ENCODE measurements at places on chromosomes 11 and 22. TPM values are rescaled to one million over a fixed set of nuclear protein-coding genes. Genes with fewer than 3 reads are reported as not detected.

The CCDC87 gene
- 0.09 TPM for total RNA-seq

The RAB38 gene
- total RNA-seq = 3.1 TPM

GRCh38 chr22:49961005-49961600 is 531 bp downstream of the PIM3 start:
- peak overlapping the region; percentile 93 for H3K4me3 ChIP-seq
- no peaks in the 10 kb centered on the region for H3K27me3 ChIP-seq
- DNase-seq = peak; percentile 69

DNA sequence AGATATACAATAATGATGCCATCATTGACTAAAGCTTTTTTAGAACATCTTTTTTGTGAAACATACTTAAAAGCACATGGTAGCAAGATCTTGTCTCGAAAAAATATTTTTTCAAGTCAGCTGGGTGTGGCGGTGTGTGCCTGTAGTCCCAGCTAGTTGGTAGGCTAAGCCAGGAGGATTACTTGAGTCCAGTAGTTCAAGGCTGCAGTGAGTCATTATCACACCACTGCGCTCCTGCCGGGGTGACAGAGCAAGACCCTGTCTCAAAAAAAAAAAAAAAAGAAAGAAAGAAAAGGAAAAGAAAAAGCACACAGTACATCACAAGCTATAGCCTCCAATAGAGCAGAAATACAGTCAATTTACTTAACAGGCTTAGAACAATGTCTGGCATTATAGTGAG is 37.0 kb downstream of the ENTHD1 start:
- H3K4me1 ChIP-seq = peaks cover 22% of the 10 kb centered on the region
- no peak overlapping the region for H3K4me3 ChIP-seq
- no peak for DNase-seq
- no peaks in the 10 kb centered on the region for H3K36me3 ChIP-seq

DNA sequence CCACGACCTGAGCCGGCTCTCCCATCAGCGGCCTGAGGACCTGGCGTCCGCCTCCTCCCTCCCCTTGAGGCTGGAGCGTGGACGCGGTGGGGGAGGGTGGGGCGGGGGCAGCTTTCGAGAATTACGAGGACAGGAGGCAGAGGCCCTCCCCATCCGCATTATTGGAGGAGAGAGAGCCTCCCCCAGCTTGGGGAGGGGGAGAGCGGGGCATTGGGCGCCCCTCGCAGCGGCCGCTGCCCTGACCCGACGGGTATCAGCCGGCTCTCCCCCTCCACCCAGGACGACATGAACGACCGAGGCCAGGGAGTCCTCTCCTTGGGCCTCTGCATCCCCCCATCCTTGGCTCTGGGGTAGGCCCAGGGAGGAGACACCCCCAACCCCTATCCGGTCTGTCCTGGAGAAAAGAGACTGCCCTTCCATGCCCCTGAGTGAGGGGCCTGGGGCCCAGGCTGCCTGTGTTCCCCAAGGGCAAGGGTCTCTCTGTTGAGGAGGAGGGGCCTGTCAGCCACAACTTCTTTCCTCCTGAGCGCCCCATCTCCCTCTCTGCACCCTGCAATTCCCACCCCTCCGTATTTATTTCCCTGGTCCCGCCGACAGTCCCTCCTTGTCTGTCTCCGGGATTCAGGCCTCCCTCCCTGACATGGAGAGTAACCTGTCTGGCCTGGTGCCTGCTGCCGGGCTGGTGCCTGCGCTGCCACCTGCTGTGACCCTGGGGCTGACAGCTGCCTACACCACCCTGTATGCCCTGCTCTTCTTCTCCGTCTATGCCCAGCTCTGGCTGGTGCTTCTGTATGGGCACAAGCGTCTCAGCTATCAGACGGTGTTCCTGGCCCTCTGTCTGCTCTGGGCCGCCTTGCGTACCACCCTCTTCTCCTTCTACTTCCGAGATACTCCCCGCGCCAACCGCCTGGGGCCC is 495 bp downstream of the GPR137 start:
- H3K27ac ChIP-seq = peak overlapping the region; percentile 56
- peaks cover 9% of the 10 kb centered on the region for H3K27me3 ChIP-seq
- H3K36me3 ChIP-seq = peaks cover 6% of the 10 kb centered on the region
- H3K4me1 ChIP-seq = peaks cover 20% of the 10 kb centered on the region
- peak; percentile 63 for DNase-seq

DNA sequence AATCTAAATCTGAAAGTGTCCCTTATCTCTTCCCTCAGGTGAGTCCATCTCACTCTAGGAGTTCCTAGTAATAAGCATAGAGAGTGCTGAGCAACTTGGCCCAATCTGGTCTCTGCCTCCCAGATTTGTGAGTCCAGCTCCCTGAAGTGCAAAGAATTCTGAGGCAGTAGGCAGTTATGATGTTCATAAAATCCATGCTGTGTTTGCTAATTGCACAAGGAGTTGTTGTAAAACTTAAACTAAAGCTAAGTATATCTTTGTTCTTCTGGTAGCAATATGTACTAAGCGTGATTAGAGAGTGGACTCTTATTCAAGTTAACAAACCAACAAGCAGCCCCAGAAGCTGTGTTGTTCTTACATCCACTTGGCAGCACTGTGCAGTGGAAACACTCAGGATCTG is 7.6 kb upstream of the PTH start:
- DNase-seq = no peak
- no peaks in the 10 kb centered on the region for H3K36me3 ChIP-seq
- H3K4me3 ChIP-seq = no peak overlapping the region
- H3K4me1 ChIP-seq = no peaks in the 10 kb centered on the region
- H3K27ac ChIP-seq = no peak overlapping the region

DNA sequence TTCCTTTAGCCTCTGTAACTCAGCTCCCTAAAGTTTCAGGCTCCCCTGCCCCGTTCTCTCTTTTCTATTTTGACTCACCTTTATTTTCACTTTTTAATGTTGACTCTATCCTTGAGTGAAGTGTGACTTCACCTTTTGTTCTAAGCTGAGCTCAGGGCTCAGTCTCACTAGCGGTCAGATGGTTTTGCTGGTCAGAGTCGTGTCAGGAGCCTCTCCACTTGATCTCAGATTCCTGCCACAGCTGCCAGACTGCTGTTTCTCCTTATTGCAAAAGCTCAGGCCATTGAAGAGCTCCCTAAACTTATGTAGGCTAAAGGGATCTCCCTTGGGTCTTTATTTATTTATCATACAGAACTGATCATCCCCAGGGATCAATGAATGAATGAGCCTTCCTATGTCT is 13.7 kb upstream of the POU2AF2 start:
- H3K27ac ChIP-seq = no peak overlapping the region
- H3K4me3 ChIP-seq = no peak overlapping the region
- peaks cover 17% of the 10 kb centered on the region for H3K27me3 ChIP-seq
- DNase-seq = no peak

GRCh38 chr22:41394012-41394356 is 12.2 kb downstream of the TEF start:
- no peak for DNase-seq
- no peaks in the 10 kb centered on the region for H3K27me3 ChIP-seq
- H3K4me3 ChIP-seq = no peak overlapping the region
- peaks cover 7% of the 10 kb centered on the region for H3K36me3 ChIP-seq
- no peaks in the 10 kb centered on the region for H3K4me1 ChIP-seq

- H3K4me1 ChIP-seq = peaks cover 3% of the 10 kb centered on the region
- no peak overlapping the region for H3K4me3 ChIP-seq
- peaks cover 18% of the 10 kb centered on the region for H3K27me3 ChIP-seq
- H3K27ac ChIP-seq = no peak overlapping the region
Observed at GRCh38 chr11:17550450-17551346, 3.6 kb downstream of the OTOG start.

All from activated CD4-positive, alpha-beta T cell treated with anti-CD3 and anti-CD28 coated beads for 36 hours (primary cell).